ENCODE measurements at places on chromosomes 2 and 18. TPM values are rescaled to one million over a fixed set of nuclear protein-coding genes. Genes with fewer than 3 reads are reported as not detected.

The TNFRSF11A gene
- not detected for polyA plus RNA-seq

The PAX8 gene
- 1.2 TPM for polyA plus RNA-seq

The MARCHF4 gene
- polyA plus RNA-seq: 3.8 TPM

The IL1RL2 gene
- 0.72 TPM for polyA plus RNA-seq

The TEX44 gene
- polyA plus RNA-seq: not detected

The SERPINB3 gene
- not detected for polyA plus RNA-seq

The DOK6 gene
- 0.16 TPM for polyA plus RNA-seq

The GPR35 gene
- polyA plus RNA-seq: 0.06 TPM

The CAVIN2 gene
- 22.0 TPM for polyA plus RNA-seq

The C1QL2 gene
- polyA plus RNA-seq: not detected

The HNRNPA3 gene
- polyA plus RNA-seq: 177 TPM

The SUCLG1 gene
- polyA plus RNA-seq: 67.1 TPM

The CROCC2 gene
- not detected for polyA plus RNA-seq

The GKN1 gene
- polyA plus RNA-seq: not detected

DNA sequence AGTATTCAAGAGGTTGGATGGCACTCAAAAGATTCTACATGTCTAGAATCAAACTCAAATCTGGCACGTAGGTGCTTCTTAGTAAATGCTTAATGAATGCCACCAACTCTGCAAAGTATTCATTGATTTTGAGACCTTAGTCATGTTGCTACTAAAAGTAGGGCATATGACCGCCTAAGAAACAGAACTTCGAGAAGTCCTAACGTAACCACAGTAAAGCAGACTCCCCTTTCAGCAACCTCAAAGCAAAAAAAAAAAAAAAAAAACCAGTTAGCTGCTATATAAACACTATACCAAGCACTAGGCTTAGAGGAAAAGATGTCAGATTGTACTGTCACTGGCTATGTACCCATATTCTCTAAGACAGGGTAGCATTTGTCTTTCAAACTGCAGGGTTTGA lies 33.9 kb downstream of the PTCD3 start:
- no peak for DNase-seq

GRCh38 chr2:72934683-72935610 lies 17.6 kb downstream of the EMX1 start:
- no peak for DNase-seq

DNA sequence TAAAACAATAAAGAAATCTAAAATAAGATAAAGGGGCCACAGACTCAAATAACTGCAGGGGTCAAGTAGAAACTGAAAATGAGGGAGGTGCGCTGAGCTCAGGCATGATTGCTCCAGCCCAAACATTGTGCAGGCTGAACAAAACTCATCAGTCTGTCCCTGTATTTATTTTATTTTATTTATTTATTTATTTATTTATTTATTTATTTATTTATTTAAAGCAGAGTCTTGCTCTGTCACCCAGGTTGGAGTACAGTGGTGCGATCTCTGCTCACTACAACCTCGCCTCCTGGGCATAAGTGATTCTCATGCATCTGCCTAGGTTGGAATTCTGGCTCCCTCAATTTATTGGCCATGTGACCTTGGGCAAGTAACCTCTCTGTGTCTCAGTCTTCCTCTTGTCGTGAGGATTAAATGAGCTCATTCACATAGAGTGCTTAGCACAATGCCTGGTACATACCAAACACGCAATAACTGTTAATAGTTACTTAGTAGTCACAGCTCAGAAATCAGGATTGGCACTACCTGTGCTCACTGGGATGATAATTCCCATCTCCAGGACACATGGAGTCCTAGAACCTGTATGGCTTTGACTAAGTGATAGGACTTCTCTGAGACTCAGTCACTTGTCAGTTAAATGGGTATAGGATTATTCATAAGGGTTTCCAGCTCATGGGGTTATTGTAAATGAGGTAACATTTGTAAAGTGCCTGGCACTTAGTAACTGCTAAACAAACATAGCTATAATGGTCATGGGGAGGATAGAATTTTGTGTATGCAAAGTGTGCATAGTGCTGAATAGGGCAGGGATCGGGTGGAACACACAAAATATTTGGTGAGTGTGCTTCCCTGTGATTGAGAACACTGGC lies 6.0 kb downstream of the SPEG start:
- DNase-seq: no peak

DNA sequence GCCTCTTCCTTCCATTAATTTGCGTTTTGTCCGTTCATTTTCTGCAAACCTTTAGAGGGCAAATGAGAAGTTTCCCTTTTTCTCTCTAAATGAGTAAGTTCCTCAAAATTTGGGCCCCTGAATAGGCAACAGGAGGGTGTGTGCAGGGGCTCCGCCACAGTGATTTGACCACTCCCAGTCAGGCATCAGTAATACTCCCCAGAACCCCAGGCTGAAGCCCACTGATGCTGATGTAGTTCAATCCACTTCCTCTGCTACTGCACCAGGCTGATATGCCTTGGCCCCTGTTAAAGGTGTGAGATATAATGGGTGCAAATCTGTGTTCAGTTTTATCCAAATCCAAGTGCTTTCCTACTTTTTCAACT lies 1150.0 kb downstream of the RPIA start:
- DNase-seq: no peak

DNA sequence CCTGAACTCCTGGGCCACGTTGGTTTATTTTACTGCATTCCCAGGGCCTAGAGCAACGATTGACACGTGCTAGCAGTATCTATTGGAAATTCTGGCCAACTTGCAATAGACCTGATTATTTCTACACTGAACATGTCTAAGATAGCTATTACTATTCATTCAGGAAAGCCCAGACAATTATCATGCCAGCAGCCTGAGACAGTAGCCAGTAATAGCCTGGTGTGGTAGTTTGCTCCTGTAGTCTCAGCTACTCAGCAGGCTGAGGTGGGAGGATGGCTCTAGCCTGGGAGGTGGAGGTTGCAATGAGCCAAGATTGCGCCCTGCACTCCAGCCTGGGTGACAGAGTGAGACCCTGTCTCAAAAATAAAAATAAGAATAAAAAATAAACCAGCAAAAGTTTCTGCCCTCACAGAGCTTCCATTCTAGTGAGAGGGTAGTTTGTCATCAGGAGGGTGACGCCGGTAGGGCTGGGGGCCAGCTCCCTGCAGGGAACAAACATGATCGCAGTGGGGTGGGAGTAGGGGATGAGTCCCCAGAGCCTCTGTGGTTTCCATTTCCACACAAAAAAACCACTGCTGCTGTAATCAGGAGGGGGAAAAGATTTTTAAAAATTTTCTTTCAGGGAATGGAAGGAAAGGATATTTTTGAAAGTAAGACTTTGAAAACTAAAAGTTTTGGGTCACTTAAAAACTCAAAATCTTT lies 4.3 kb downstream of the CASP8 start:
- DNase-seq: no peak

DNA sequence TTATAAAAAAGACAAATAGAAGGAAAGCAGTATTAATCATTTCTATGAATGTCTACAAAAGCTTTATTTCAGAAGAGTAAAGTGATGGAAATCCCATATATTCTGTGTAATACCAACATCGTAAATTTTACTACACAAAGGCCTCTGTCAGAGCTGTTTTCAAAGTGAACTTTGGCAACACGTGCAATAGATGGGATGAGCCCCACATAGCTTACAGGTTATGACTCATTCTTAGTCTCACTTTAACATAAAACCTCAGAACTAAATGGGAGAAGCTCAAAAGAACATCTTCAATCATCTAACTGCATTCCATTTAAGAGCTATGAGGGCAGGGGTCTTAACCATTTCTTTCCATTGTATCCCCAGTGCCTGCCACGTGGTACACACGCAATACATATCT lies 11.5 kb downstream of the VPS4B start:
- peak; percentile 36 for DNase-seq

DNA sequence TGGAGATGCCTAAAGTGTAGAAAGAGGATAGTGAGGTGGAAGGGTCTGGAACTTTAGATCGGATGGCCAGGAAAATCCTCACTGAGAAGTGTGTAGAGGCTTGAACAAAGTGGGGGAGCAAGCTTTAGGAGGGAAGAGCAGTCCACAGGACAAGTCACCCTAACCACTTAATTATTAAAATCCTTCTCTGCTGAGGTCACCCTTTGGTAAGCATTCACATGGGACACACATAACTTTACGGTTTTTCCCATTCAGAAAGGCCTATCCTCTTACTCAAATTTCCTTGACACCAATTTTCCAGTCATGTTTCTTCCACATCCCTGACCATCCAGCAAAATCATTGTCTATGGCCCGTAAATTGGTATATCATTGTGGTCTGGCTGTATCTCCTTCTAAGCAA lies 31.0 kb upstream of the ZEB2 start:
- DNase-seq: no peak

- no peak for DNase-seq
These were observed 158.8 kb upstream of the SLC39A10 start for GRCh38 chr2:195498176-195498575.

DNA sequence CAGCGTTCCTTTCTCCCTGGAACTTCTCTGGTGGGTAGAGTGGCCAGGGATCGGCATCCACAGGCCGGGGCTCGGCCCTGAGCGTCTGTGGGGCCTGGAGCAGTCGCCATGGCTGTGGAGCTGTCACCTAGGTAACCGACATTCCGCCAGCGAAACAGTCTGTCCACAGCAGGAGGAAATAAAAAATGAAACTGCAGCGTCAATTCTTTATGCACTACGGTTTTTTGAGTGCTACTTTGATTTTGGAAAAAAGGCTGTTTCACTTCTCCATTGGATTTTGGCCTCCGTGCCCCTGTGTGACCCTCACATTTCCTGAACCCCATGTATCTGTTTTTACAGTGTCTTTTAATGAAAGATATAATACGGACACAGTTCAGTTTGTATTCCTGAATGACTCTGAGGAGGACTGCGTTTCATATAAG lies 163.4 kb downstream of the LDLRAD4 start:
- no peak for DNase-seq

GRCh38 chr18:49847524-49847923 lies 34.2 kb upstream of the ACAA2 start:
- no peak for DNase-seq

- no peak for DNase-seq
These were observed 49.2 kb downstream of the AAK1 start for GRCh38 chr2:69594341-69594740.

DNA sequence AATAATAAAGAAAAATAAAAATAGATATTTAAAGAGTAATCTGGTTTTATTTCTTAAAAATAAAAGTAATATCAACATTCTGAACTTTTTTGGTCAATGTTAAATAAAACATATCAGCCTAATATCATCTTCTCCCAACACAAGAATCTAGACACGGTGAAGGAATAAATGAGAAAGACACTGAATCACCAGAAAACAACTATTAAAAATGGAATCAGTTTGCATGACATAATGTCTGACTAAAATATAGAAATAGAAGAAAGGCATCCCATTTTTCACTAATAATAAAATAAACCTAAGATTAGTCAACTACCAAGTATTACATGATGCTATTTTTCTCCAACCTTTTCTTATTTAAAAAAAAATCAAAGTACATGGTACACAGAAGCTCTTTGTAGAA lies 30.8 kb upstream of the TNFAIP6 start:
- no peak for DNase-seq

DNA sequence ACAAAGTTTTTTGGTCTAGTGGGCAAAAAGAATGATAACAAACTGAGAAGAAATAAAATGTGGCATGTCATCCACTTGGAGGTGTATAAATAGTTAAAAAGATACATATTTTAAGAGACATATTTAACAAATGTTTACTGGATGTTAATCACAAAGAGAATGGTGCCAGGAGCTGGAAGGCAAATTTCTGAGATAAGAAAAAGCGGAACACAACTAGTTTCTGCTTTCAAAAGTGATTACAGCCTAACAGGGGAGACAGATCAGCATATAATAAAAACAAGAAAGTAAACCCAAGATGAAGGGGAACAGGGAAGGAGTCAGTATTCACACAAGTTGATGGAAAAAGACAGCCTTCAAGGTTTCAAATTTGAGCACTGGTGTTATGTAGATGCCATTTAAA lies 91.3 kb downstream of the OLA1 start:
- DNase-seq: no peak

DNA sequence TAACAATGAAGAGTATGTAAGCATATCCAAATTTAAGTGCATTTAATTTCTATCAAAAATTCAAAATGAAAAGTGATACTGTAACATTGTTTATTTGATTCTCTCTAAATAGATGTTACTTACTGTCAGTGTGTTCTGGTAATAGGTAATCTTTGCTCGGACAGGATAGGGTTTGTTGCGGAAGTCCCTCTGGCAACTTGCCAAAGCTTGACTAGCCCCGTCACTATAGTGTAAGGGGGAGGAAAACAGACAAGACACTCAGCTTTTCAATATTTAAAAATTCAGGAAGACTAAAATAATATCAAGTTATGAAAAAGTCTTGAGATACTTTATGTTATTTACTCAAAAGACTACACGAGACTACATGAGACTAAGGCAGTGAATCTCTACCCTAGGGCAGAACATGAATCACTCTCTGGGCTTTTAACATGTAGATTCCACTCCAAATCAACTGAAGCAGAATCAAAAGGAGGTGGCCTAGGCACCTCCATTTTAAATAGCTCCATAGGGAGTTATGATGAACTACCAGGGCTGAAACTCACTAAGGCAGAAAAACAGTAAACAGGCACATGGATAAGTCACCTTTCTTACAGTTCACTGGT lies 5.9 kb downstream of the LMAN1 start:
- DNase-seq: no peak

GRCh38 chr2:52968043-52968442 lies 799.6 kb upstream of the CHAC2 start:
- no peak for DNase-seq

DNA sequence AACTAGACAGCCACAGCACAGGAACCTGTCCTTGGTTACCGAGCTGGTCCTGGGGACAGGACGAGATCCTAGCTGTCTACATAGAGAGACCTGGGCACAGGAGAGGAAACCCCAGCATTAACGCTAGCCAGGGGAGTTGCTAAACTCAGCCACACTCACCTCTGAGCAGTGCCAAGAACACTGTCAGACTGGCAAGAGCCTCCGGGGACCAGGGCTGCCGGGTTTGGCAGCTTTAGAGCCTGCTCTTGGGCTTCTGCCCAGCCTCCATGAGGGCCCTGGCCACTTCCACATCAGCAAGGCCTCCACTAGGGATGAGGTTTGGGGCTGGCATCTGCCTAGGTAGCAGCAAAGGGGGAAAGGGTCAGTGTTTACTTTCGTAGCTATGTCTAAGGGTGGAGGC lies 6.7 kb downstream of the TMBIM1 start:
- no peak for DNase-seq

DNA sequence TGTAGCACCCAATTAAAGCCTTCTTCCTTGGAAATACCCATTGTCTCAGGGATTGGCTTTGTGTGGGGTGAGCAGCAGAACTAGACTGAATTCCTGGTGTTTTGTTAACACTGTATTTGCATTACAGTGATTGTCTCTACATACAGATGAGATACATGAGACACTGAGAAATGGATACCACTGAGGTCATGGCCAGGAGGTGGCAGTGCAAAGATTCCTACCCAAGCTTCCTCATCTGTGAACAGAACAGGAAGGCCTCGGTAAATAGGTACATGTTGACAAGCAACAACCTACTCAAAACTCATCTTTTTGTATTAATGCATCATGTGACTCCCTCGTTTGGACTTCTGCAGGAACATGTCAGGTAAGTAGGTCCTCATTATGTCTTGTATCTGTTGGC lies 445.8 kb upstream of the RGPD4 start:
- no peak for DNase-seq

GRCh38 chr2:38727661-38728060 lies 23.5 kb downstream of the SRSF7 start:
- no peak for DNase-seq

GRCh38 chr2:55225481-55226020 lies 6.5 kb downstream of the CLHC1 start:
- no peak for DNase-seq

GRCh38 chr2:47313728-47314127 lies 89.2 kb upstream of the MSH2 start:
- DNase-seq: no peak

GRCh38 chr18:31680831-31681568 lies 3.4 kb downstream of the B4GALT6 start:
- DNase-seq: no peak

GRCh38 chr2:236715491-236715961 lies 145.9 kb downstream of the ACKR3 start:
- DNase-seq: no peak

Data from AG04450 (cell line).